ENCODE measurements at places on chromosomes 4 and X. TPM values are rescaled to one million over a fixed set of nuclear protein-coding genes. Genes with fewer than 3 reads are reported as not detected.

The GLUD2 gene
- 0.74 TPM for total RNA-seq

DNA sequence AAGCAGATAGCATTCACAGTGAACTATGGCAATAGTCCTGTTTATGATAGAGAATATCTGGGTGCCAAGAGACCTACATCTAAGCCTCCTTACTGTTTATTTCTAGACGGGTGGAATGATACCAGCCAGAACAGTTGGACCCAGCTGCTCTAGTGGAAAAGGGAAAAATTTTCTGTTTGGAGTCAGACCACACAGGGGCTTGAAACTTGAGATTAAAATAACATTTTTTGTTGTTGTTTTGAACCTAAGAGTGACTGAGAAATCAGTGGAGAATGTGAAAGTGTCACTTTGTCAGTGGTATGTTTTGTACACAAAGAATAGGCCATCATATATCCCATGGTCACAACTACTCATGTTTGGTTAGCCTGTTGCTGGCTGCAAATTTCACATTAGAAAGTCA, 105.7 kb downstream of the AGTR2 start:
- no peak for DNase-seq

GRCh38 chr4:91222014-91222413, 1081.8 kb upstream of the GRID2 start:
- DNase-seq, result no peak

- no peak for DNase-seq
Measured at GRCh38 chr4:142697320-142697719, 148.8 kb downstream of the INPP4B start.

The TLR3 gene
- 13.6 TPM for total RNA-seq

- no peak for DNase-seq
Measured at GRCh38 chr4:174214101-174214878, 69.2 kb downstream of the FBXO8 start.

GRCh38 chr4:81085979-81086378, 55.5 kb downstream of the BMP3 start:
- DNase-seq, result no peak

- no peak for DNase-seq
Measured at GRCh38 chr4:141124224-141124623, 9.0 kb downstream of the RNF150 start.

DNA sequence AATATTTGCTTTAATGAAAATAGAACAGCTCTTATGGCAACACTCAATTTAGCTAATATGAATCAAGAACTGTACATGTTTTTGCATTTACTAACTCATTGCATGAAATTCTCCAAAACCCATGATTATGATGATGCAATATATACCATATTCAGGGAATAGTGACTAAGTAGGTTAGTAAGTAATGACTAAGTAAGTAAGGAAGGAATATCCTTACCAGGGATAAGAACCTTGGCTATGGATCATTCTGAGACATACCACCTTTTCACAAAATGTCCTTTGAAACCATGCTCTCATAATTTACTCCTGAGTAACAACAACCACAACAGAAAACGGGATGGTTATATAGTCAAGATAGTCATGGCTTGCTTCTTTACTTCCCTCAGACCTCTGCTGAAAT, 1513.0 kb downstream of the STIM2 start:
- no peak for DNase-seq

DNA sequence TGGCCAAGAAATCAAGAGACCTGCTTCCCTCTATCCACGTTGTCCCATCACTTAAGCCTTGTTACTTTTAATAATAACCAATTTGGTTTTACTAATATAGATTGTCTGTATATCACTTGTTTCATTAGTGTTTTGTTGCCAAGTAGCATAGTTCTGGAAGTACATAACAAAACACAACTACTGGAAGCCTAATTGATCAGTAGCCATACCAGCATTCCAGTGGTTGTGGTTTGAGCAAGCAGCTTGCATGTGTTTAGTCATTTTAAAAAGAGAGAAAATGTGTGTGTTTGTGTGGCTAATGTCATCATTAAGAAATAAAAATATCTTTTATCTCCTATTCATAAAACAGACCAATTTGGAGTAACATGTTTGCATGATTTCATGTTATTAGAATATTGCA, 70.8 kb downstream of the PTPN13 start:
- no peak for DNase-seq

The SHOX gene
- 0.11 TPM for total RNA-seq

GRCh38 chr4:126627255-126627654, 1005.5 kb upstream of the INTU start:
- DNase-seq, result no peak

- no peak for DNase-seq
Measured at GRCh38 chrX:133188631-133189030, 29.5 kb downstream of the TFDP3 start.

- DNase-seq, result no peak
Measured at GRCh38 chrX:79181401-79181800, 36.9 kb downstream of the GPR174 start.

GRCh38 chr4:138242076-138242833, at the start of gene SLC7A11:
Gene SLC7A11 (minus strand): TSS chr4:138242349. CDS start chr4:138242069, 280 bp downstream.
- DNase-seq, result peak; percentile 77

The DIPK2B gene
- 2.5 TPM for total RNA-seq

Measured in colonic mucosa (tissue), 4 donors.